ENCODE measurements at places on chromosomes 16 and 17.

DNA sequence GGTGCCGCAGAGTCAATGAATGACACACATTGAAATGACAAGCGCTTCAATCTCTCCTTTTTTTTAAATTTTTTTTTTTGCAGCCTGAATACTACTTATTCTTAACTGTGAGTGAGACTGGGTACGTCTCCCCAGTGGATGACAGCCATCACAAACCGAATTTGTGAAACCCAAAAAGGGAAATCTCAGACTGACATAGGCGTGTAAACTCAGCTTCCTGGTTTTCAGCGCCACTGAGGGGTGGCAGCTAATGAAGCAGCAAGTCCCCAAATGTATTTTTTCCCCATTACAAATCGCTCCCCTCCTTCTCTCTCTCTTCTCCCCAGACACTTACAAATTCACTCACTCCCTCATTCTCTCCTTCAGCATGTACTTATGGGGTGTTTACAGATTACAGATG lies 196.0 kb downstream of the MAF start:
- no peak for DNase-seq

GRCh38 chr16:57091975-57092785 lies at the start of gene CPNE2:
Gene CPNE2 (plus strand): TSS chr16:57092583. CDS start chr16:57110743, 18,160 bp downstream.
- DNase-seq, result peak; percentile 52

GRCh38 chr17:32659419-32659842 lies 172.6 kb downstream of the CDK5R1 start:
- DNase-seq, result peak; percentile 43

GRCh38 chr17:69501591-69502468 lies 87.3 kb downstream of the MAP2K6 start:
- no peak for DNase-seq

DNA sequence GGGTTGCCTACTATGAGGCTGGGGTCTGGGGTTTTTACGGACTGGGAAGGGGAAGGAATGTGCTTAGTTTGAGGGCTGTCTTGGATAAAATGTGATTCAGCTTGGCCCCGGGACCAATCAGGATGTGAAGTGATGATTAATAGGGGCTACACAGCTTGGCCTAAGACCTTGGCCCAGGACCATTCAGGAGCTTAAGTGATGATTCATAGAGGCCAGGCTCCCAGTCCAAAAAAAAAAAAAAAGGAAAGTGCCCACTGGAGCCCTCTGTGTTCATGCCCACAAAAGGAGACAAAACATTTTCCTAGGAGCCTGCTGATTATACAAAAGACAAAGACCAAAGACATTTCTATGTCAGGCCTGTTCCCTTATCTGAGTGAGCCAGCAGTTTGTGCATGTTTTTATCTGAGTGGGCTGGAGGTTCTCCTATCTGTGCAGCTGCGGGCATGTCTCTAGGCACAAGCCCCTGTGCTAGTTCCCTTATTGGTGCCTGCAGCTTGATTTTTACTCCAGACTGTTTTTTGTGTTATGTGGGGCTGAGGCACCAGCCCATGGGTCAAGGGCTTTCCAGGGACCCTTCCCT lies 898.2 kb upstream of the GOT2 start:
- no peak for DNase-seq
